ENCODE measurements at places on chromosomes 16 and 17.

DNA sequence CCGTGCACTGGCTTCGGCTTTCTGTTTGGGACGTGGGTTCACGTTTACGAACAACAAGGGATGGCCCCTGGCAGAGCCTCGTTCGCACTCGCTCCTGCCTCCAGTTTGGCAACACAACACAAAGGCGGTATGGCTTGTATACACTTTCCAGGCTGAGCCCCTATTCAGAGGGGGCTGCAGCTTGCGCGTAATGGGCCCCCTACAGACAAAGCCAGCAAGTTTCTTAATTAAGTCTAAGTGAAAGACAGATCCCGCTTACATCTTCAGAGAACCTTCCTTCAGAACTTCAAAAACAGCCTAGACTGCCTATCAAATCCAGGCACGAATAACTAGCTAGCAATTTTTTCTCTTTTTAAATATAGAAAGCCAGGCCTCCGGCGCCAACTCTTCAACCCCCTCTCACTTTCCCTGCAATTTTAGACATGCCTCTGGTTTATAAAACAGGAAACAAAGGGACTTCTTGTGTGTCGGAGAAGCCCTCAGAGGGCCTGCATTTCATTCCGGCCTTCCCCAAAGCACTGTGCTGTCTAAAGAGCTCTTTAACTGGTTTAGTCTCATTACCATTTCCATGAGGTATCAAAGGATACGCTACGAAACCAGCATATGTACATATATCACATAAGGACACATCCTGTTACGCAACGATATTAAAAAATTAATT is 244.9 kb downstream of the STX8 start:
- H3K27ac ChIP-seq, result no peak overlapping the region
- peaks cover 8% of the 10 kb centered on the region for H3K36me3 ChIP-seq
- H3K4me1 ChIP-seq, result no peaks in the 10 kb centered on the region
- no peak for DNase-seq
- no peaks in the 10 kb centered on the region for H3K27me3 ChIP-seq

- H3K27me3 ChIP-seq, result no peaks in the 10 kb centered on the region
- H3K4me1 ChIP-seq, result no peaks in the 10 kb centered on the region
- H3K27ac ChIP-seq, result no peak overlapping the region
- no peak for DNase-seq
Measured at GRCh38 chr17:1071103-1071825, 74.3 kb downstream of the TIMM22 start.

DNA sequence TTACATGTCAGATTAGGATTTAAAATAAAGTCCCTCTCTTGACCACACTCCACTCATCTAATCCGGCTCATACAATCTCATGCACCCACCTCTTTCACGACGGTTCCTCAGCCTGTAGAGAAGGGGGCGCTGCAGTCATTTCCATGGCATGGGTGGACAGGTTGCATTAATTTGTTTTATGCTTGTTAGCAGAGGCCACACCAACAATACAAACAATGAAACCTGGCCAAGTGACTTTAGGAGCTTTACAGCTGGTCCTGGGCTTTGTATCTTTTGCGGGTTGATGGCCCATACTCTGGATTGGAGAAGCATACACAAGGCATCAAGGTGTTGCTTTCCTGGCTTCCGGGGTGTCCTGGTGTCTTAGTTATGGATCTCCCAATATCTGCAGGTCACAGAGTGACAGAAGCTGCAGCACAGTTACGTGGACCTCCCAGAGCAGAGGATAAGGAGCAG is 9.7 kb upstream of the SNF8 start:
- no peak overlapping the region for H3K27ac ChIP-seq
- no peaks in the 10 kb centered on the region for H3K36me3 ChIP-seq
- H3K4me3 ChIP-seq, result no peak overlapping the region
- no peak for DNase-seq
- H3K4me1 ChIP-seq, result no peaks in the 10 kb centered on the region
- H3K27me3 ChIP-seq, result peaks cover 9% of the 10 kb centered on the region

GRCh38 chr16:58507195-58507962 is 7.4 kb downstream of the NDRG4 start:
- peaks cover 5% of the 10 kb centered on the region for H3K27me3 ChIP-seq
- no peaks in the 10 kb centered on the region for H3K4me1 ChIP-seq
- no peak overlapping the region for H3K27ac ChIP-seq
- no peak for DNase-seq
- no peak overlapping the region for H3K4me3 ChIP-seq

- H3K4me3 ChIP-seq, result no peak overlapping the region
- H3K27me3 ChIP-seq, result no peaks in the 10 kb centered on the region
- DNase-seq, result peak; percentile 49
- peak overlapping the region; percentile 57 for H3K27ac ChIP-seq
Measured at GRCh38 chr17:42221886-42222745, 27.8 kb upstream of the GHDC start.

- no peaks in the 10 kb centered on the region for H3K36me3 ChIP-seq
- H3K4me3 ChIP-seq, result no peak overlapping the region
- H3K4me1 ChIP-seq, result no peaks in the 10 kb centered on the region
- no peak overlapping the region for H3K27ac ChIP-seq
Measured at GRCh38 chr16:59878479-59878878, 1144.4 kb upstream of the GOT2 start.

DNA sequence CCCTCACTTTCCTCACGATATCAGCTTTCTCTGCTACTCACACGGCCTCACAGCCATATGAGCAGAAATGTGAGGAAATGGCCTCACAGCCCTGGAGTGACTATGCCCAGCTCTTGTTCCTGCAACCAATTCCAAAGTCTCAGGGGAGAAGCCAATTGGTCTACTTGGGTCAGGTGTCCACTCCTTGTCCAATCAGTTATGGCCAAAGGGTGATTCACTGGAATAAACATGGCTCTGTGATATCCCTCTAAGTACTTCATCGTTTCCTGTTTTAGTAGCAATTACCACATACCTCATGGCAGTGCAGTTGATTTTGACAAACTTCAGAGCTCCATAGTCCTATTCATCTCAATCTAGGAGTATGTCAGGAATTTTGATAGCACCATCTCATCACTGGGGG is 195.4 kb downstream of the KATNIP start:
- no peak overlapping the region for H3K27ac ChIP-seq
- H3K36me3 ChIP-seq, result peaks cover 22% of the 10 kb centered on the region
- peaks cover 8% of the 10 kb centered on the region for H3K4me1 ChIP-seq
- H3K4me3 ChIP-seq, result no peak overlapping the region

DNA sequence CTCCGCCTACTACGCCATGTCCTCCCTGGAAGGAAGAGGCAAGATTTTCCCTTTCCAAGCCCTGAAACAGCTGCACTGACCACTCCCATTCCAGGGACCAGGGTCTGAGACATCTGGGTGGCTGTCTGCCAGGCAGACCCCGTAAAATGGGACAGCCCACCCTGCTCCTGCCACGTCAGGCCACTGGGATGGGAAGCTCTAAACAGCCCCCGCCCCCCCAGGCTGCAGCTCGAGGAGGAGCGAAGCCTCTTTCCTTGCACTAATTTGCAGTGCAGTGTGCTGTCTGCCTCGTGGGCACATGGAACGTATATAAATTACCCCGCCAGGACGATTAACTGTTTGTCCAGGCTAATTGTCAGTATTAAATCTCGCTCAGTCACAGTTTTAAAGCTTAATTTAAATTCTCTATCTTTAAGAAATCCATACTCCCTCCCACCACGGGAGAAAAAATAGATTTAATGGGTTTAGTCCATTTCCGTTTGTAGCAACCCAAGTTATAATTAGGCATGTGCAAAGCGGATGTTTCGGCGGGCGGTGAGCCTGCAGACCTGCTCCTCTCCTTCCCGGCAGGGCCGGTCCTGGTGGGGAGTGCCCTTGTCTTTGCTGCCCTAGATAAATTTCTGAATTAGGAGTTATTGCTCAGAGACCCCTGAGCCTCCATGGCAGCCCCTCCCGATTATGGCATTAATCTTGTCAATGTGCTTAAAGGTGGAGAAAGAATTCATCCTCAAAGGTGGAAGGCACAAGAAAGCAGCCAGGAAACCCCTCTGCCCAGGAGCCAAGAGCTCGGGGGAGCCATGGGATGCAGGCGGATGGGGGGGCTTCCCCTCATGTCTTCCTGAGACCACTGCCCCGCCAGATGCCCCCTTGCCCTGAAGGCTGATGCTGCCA is 268.0 kb upstream of the TNRC6C start:
- no peak overlapping the region for H3K4me3 ChIP-seq
- peaks cover 16% of the 10 kb centered on the region for H3K4me1 ChIP-seq
- H3K27ac ChIP-seq, result no peak overlapping the region
- no peaks in the 10 kb centered on the region for H3K36me3 ChIP-seq
- no peak for DNase-seq

Data from CD14-positive monocyte (primary cell).